ENCODE measurements at places on chromosomes 7 and 10.

GRCh38 chr10:118910702-118911101 lies 118.8 kb upstream of the NANOS1 start:
- DNase-seq, result no peak

- no peak for DNase-seq
Observed at GRCh38 chr10:96407560-96408069, 48.8 kb upstream of the OPALIN start.

DNA sequence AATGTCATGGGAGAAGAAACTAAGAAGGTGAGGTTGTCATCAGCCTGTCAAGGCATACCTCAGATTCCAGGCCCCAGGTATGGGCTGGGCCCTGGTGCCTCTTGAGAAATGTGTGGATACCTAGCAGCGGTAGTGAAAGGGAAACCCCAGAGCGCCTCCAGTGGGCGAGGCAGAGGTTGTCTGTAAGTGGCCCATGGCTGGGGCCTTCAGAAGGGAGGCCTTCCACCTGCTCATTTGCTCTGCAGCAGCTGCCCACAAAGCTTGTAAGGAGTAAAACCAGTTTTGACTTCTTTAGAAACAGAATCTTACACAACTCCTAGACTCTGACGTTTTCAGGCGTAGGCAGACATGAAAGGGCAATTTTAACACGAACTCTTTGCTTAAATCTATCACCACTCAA lies 509.9 kb downstream of the PARD3 start:
- DNase-seq, result no peak

GRCh38 chr7:139532636-139533155 lies 9.2 kb downstream of the CLEC2L start:
- no peak for DNase-seq

DNA sequence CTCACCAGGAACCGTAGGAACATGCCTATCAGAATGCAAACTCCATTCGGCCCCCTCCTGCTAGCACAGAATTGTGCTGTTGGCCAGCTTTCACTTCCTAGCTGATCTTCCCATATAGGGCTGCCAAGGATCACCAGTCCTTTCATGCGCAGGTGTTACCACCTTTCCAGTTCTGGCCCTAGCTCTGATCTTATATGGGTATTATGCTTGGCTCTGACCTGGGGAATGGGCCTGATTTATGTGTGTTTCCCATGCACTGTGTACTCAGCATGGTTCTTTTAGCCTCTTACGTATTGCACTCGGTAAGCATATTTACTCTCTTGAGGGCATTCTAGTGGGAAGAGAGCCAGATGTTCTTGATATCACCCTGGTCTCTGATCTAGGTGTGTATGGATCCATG lies 11.1 kb downstream of the SLC35G1 start:
- no peak for DNase-seq

GRCh38 chr7:115132096-115132495 lies 210.2 kb downstream of the MDFIC start:
- no peak for DNase-seq

DNA sequence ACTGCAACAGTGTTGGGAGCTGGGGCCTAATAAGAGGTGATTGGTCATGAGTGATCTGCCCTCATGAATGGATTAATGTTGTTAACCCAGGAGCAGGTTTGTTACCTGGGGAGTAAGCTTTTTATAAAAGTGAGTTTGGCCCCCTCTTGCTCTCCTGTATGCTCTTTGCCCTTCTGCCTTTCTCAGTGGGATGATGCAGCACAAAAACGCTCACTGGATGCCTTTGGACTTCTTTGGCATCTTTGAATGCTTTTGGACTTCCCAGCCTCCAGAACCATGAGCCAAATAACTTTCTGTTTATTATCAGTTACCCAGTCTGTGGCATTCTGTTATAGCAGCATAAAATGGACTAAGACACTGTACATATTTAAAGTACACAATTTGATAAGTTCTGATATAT lies 48.5 kb downstream of the CCDC71L start:
- no peak for DNase-seq

GRCh38 chr10:10056961-10057360 lies 960.7 kb upstream of the CELF2 start:
- no peak for DNase-seq

DNA sequence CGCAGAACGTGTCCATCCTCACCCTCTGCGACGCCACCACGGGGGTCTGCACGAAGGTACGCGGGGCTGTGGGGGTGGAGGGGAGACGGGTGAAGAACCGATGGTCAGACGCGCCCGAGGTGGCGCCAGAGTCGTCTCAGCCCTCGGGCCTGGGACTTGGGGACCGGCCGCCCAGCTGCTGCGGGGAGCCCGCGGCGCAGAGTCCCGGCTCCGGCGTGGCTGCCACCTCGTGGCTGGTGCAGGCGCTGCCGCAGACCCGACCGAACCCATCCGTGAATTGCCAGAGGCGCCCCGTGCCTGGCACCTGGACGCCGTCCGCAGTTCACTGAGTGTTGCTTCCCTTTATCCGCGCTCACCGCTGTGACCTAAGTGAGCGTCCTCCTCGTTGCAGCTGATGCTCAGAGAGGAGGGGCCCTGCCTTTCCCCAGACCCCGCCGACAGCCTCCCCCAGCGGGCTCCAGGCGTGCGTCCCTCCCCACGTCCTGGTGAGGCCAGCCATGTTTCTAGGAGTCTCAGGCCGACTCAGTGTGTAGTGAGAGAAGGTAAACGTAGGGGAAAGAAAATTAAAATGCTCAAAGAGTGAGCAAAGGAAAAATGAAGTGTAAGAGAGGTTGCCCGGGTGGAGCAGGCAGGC lies 208.7 kb downstream of the PAXIP1 start:
- no peak for DNase-seq

DNA sequence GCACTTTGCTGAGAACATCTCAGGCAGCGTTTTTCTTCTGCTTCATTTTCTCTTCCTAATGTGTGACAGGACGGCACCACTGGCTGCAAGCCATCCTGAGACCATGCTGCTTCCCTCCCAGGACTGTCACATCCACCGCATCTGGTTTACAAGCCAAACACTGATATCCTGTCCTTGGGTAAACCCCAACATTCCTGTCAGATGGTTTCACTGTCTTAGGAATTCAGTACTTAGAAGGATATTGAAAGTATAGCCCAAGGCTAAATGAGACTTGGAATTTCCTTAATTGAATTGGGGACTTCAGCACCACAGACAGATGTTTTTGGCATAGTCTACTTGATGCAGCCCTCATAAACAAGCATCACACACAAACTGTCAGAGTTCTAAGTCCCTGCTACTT lies 74.2 kb upstream of the PLXNA4 start:
- DNase-seq, result no peak

- no peak for DNase-seq
Observed at GRCh38 chr10:6721964-6722615, 142.0 kb upstream of the PRKCQ start.

DNA sequence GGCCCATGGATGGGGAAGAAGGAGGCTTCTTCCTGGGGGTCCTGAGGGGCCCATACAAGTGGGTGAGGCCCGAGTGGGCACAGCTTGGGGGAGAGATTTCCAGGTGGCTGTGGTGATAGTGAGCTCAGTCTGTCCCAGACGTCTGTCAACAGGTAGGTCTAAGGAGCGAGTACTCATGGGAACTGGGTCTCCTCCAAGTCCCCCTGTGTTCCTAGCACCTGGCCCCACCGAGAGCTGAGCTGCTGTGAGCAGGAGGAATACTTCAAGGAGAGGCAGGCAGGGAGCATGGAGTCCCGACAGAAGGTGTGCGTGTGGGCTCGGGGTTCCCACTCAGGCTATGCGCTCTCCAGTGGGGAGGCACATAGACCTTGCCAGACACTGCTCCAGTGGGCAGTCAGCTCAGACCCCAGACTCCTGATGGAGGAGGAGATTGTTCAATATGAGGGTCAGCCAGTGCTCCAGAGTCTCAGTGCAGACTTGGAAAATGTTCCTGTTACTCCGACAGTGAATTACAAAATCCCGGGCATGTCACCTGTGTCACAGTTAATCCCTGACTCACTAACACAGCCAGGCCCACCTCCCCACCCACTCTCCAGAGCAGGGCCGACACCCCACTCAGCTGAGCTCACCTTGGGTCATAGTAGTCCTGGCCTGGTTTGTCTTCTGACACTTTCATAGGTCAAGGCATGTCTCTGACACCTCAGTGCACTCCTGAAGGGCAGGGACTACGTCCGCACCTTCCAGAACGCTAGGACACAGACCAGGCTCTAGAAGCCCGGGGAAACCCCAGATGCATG lies 28.2 kb upstream of the C10orf53 start:
- no peak for DNase-seq

GRCh38 chr7:42084263-42084662 lies 152.7 kb downstream of the GLI3 start:
- DNase-seq, result no peak

DNA sequence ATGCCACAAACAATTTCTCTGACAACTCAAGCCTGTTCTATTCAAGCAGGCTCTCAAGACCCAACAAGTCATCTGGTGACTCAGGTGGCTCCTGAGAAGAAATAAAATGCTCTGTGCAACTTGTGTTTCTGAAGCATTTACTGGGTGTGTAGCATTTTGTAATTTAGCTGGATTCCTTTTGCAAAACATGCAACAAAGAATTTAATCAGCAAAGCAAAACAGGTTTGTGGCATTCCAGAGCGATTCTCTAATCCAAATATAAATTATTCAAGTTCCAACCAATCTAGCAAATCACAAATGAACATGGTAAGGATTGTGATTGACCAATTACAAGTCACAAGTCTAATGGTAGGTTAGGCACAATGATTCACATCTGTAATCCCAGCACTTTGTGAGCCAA lies 39.8 kb upstream of the C10orf67 start:
- no peak for DNase-seq

- no peak for DNase-seq
Observed at GRCh38 chr10:43287056-43288007, 20.5 kb upstream of the RASGEF1A start.

DNA sequence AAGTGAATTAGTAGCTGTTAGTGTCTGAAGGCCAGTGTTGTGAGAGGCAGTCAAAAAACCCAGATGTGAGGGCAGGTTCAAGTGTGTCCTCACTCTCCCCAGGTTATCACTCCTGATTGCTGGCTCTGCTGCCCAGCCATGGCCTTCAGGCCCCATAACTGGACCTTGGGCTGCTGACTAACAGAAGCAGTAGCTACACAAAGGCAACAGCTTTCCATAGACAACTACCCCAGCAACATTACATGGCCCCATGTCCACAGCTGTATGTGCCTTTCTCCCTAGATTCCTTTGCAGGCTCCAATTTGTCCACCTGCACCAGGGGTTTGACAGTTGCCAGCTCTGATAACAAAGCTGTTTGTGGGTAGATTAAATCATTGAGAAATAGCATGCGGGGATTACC lies 297.8 kb downstream of the ARL4A start:
- no peak for DNase-seq

DNA sequence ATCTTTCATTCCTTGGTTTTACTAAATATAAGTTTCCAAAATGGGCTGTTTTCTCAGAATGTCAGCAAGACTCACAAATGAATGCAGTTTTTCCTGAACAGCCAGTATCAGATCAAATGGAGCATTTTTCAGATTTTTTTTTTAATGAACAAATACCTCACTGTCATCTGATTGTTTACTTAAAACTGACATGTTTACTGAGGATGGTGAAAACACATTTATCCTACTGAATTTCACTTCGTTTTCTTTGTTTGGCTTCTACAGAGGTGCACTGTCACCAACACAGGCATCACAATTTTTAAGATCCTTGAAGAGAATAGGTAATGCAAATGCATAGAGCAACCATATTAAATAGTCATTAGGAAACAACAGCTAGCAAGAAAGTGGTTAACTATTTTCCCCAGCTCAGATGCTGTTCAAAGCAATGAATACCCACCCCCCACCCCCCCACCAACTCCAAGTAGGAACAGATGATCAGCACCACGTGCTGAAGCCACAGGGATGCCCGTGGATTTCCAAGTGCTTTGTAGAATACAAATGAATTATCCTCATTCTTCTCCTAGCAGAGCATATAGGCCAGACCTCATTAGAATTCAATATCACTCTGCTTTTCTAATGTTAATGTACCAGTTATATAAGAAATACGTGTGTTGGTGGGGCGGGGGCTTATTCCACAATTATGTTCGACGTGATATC lies 205.9 kb downstream of the SKAP2 start:
- DNase-seq, result no peak

- DNase-seq, result peak; percentile 41
Observed at GRCh38 chr10:94279835-94280709, 82.7 kb downstream of the NOC3L start.

DNA sequence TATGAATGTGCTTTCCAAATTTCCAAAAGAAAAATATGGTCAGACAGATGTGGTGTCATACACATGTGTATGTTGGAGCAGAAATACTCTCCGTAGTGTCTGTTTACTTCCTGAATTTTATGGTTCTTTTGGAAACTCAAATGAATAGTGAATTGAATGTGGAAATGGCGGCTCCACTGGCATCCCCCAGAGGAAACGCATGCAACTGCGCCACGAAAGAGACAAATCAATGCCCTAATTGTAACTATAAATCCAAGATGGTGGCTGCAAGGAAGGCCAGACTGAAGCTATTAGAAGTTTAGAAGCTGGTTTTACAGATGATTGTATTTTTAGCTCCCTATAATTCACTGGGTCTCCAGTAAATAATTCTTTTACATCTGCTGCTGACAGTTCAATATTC lies 246.7 kb downstream of the FGFR2 start:
- no peak for DNase-seq

GRCh38 chr7:2405201-2405600 lies 1.8 kb downstream of the CHST12 start:
- no peak for DNase-seq

DNA sequence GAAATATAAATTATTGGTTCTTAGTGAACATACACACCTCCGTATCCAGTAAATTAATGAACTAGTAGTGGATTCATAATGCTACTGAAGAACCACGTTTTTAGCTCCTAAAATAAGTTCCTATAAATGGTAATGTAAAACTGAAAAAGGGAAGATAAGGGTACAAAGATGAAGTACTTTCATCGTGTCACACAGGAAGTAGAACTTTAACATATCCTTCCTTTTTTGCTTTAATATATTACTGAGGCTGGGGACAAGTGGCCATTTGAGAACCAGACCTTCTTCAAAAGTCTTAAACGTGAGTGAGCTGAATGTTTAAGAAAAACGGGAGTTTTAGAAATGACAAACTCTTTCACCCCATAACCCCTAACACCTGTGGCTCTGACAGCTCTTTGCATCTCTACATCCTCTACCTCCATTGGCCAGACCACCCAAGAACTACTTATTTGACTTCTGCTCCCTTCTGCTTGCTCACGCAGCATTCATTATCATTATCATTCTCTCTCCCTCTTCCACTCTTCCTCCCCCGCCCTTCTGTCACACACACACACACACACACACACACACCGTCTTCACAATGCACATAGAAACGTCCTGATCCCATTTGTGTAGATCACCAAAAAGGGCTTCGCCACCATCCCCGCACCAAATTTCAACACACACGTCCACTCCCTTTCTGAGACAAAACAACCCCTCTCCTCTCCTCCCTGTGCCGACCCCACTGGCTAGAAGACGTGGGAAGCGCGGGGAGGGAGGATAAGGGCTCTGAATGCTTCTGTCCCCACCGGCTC lies 677 bp downstream of the SKAP2 start:
- DNase-seq, result peak; percentile 60

DNA sequence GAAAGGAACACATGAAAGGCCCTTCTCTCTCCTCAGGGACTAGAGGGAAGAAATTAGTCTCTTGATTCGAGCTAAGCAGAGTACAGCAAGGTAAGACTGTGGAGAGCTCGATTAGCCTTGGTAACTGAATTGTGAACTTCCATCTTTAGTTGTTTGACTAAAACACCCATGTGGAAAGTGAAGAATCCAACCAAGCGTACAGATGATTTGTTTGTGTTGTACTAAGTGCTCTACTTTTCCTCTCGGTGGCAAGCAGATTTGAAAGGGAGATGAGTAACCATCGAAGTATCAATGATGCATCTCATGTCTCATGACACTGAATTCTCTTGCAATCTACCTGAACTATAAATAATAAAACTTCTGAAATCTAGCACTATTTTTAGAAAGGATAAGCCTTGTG lies 80.7 kb downstream of the FZD1 start:
- no peak for DNase-seq

GRCh38 chr10:77726732-77727131 lies 89.1 kb upstream of the KCNMA1 start:
- no peak for DNase-seq

Measured in naive B cell (primary cell).